Stimulated activated CD8-positive, alpha-beta memory T cell treated with anti-CD3 and anti-CD28 coated beads, Interleukin-2, amount 100 ng/mL, for 48 hours (primary cell): ENCODE measurements at places on chromosomes 1 and 21.

DNA sequence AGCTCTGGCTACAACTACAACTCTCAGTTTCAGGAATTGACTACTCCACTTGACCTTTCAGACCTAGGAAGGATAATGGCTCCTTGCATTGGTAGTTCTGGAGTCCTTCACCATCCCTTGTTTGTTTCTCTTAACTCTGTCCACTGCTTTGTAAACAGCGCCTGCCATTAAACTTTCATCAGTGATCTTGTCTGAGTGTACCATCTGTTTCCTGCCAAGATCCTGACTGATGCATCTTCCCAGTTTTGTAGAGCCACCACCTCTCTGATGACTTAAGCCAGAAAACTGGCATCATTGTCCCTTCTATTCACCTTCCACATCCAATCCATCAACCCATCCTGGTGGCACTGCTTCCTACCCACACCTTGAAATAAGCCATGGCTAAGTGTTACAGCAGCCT, 15.2 kb downstream of the MAP10 start:
- DNase-seq = no peak

DNA sequence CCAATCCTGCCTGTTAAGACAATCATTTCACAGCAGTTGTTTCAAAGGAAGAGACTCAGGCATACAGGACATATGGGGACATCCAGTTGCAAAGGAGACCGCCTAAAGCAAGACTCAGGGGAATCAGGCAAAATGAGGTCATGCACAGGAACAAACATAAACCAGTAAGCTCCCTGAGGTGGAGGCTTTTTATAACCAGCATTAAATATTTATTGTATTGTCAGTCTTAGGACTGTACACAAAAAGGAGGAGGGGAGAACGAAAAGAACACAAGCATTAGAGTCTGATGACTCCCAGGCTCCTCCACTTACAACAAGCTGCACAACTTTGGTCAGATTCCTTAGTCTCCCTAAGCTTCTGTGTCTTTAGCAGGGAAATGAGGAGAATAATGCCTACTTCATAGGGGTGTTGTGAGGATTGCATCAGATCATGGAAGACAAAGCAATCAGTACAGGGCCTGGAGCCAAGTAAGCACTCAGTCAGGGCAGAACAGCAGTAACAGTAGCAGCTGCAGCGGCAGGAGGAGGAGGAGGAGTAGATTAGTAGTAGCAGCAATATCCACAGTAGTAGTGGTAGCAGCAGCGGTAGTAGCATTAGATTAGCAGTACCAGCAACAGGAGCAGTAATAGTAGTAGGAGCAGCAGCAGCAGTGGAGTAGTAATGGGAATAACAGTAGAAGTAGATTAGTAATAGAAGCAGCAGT, 54.2 kb upstream of the SPATA6 start:
- DNase-seq = no peak

DNA sequence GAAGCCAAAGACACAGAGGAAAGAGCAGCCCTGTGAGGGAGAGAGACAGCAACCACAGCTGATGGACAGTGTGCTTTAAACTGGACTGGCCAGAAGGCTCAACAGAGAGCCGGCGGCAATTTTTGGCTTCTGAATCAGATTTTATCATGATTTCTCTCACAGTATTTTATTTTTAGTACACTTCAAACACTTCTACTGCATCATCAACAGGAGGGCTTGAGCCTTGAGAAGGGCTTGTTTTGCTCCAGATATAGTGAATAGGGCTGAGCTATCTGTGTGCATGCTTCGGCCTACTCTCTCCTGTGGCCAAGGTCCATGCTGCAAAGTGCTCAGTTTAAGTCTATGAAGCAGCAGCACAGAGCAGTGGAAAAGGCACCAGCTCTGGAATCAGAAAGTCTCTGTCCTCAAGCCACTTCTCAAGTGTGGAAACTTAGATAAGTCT, 33.3 kb downstream of the ADCY10 start:
- DNase-seq = no peak

GRCh38 chr1:155026588-155026987, 7.0 kb downstream of the DCST2 start:
- DNase-seq = no peak
